ENCODE measurements at places on chromosomes 13 and 19.

GRCh38 chr13:39565036-39565949, 37.7 kb downstream of the LHFPL6 start:
- DNase-seq, result peak; percentile 93

- DNase-seq, result peak; percentile 54
These were observed 48.9 kb downstream of the KLF2 start for GRCh38 chr19:16373532-16373931.

GRCh38 chr13:39910833-39911232, 255.4 kb downstream of the COG6 start:
- DNase-seq, result peak; percentile 46

DNA sequence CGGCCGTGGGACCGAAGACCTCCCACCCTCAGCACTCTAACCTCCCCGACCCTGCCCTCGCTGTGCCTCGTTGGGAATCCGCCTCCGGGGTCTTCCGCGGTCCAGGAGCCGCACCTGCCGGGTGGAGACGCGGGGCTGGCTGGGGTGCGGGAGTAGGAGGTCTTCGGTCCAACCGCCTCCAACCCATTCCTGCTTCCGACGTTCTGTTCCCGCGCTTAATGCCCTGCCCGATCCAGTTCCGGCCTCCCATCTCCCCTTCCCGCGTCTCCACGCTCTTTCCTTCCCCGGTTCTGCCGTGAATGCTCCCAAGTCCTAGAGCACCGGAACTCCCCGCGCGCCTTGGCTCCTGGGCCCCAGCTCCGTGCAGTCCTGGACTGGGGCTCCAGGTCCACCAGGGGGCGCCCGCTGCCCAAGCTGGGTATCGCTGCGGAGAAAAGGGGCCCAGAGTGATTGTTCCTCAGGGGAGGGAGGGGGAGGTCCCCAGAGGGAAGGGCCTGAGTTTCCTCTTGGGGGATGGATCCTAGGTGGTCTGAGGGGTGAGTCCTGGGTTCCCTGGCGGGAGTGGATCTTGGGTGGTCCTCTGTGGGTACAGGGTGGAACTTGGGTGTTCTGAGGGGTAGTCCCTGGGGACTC, 14.1 kb upstream of the TNFSF9 start:
- DNase-seq, result peak; percentile 84

GRCh38 chr13:19952850-19953249, 5.7 kb upstream of the ZMYM2 start:
- DNase-seq, result no peak

- DNase-seq, result no peak
These were observed 8.4 kb upstream of the CEACAM19 start for GRCh38 chr19:44662691-44663385.

- no peak for DNase-seq
These were observed 78.9 kb upstream of the FLT1 start for GRCh38 chr13:28573595-28574373.

GRCh38 chr19:35641515-35642151, at the start of gene ETV2:
TSS of gene ETV2 (plus strand) at chr19:35641745. CDS start at chr19:35642461, 716 bp downstream.
- DNase-seq, result peak; percentile 63

DNA sequence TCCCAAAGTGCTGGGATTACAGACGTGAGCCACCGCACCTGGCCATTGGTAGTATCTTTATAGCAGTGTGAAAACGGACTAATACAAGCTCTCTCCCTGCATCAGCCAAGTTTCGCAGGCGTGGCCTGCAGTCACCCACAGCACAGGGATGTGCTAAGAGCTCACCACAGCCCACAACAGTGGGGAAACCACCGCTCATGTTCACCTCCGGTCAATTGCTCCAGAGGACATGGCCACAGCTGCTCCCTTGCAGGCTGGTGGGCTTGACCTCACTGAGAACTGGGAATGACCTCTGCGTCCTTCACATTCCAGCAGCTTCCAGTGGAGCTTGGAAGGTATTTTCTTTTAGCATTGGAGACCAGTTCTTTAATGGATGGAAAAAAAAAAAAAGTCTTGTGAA, 156.4 kb downstream of the KCTD15 start:
- DNase-seq, result no peak

DNA sequence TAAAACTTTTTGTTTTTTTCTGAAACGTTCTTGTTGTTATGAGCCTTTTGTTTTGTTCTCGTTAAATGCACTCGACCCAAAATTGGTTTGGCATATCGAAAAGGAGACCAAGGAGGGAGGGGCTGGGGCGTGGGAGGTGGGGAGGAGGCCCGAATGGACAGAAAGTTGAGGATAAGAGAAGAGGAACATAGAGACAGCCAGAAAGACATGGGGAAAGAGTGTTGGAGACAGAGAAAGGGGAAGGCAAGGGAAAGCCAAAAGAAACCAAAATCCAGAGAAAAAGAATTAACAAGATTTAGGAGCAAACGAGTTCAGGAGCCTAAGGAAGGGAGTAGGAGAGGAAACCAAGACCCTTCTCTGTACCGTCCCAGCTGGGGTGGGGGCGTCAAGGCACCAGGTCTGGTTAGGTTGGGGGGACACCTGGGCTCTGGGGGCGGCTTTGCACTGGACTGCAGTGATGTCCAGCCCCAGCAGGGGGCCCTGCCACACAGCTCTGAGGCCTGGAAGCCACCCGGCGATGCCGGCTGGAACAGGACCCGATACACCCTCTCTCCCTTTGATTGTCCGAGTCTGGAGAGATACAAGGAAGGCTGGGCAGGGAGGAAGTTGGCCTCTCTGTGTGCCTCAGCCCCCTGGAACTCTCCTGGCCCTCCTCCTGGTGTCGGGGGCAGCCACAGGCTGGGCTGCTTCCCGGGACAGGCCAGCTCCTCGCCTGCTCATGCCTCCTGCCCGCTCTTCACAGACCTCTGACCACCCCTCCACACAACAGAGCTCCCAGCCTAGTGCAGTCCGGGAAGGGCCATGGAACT, 11.6 kb upstream of the ASF1B start:
- DNase-seq, result peak; percentile 75

DNA sequence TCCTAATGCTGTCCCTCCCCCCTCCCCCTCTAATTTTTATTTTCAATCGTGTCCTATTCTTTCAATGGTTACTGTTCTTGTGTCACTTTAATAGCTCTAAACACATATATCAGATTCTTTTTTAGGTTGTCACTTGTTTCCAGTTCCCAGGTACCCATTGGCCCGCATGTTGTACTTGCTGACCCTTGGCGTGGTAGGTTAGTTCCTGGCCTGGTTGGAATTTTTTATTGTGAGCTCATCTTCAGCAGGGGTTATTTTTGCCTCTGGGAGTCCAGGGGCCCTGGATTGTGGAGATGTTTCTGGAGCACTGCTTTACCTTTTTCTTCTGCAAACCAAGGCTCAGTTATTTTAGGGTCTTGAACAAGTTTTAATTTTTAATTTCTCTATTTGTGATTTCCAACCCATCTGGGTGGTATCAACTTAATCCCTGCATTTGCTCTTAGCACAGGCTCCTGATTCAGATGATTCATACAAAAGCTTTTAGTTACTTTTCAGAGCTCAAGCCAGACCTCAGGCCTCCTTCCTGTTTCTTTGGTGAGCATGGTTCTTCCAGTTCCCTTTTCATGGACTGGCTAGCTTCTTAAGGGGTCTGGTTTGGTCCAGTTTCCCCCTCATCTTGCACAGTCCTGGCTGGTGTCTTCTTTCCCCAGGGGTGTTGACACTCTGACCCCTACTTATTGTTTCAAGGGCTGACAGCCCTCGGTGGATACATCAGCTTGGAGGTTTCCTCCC, 220.5 kb downstream of the TM9SF2 start:
- no peak for DNase-seq
